ENCODE measurements at places on chromosomes 2 and 18.

GRCh38 chr18:44716697-44717163 is 36.0 kb downstream of the SETBP1 start:
- no peak for DNase-seq

- DNase-seq: no peak
These were observed 141.0 kb downstream of the CERS6 start for GRCh38 chr2:168596881-168597655.

DNA sequence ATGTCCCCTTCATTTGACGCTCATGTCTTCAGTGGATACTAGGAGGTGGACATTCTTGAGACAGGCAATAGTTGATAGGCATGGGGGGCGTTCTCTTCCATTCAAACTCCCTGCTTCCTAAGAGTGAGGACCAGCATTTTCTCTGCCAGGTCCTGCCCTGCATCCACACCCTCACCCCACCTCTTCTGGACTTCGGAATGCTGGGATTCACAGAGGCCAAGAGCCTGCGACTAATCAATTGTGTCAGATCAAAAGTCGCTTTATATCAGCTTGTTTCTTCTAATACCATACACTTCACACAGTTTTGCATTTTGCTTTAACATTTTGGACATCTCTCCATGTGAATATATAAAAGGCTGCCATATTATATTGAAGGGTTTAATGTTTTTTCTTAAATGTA is 210.7 kb downstream of the CCDC102B start:
- DNase-seq: no peak

DNA sequence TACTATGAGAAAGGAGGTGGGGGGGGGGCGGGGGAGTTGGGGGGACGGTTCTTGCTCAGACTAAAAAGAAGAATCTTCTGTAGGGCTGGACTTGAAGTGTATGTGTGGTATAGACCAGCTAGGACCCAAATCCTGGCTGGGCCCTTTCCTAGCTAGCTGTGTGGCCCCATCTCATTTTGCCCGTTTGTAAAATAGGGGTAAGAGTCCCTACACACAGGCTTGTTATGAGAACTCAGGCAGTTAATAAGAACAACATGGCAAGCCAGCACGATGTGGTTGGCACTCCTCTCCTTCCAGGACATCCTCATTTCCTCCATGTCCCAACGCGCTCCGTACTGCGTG is 1.1 kb downstream of the EVA1A start:
- DNase-seq: no peak

DNA sequence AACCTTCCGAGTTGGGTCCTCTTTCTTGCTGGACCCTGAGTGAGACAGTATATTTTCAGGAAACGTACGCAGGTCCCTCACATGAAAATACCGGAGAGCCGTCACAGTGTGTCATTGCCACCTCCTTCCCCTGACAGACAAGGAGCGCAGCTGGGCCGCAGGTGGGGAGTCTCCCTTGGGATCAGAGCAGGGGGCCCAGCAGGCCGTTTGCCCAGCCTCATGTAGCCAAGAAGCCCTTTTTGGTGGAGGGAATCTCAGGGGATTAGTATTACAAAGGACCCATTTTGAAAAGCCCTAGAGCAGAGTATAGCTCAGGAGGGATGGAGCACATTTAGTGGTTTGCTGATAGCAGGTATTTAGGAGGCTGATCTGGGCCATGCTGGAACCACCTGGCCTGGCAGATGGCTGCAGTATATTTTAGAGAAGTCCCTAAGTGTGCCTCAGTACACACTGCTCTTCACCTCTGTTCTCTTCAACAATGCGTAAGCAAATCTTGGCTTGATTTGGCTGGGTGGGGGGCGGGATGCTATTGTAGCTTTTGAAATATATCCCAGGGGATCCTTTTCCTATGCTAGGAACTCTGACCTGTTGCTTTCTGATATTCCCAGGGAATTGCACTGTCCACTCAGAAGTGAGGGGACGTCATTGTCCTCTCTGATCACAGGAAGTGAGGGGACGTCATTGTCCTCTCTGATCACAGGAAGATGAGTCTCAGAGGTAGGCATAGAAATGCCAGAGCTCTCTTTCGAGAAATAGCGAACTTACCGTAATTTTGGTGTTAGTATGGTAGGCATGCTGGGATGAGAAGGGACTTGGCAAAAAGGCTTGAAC is 171.9 kb downstream of the HRH4 start:
- DNase-seq: no peak

GRCh38 chr2:60352491-60353405 is 200.7 kb downstream of the BCL11A start:
- DNase-seq: no peak

GRCh38 chr2:74037379-74037860 is 52.7 kb downstream of the TET3 start:
- DNase-seq: no peak

All from left colon (tissue), 2 donors.